ENCODE measurements at places on chromosomes 4 and X. TPM values are rescaled to one million over a fixed set of nuclear protein-coding genes. Genes with fewer than 3 reads are reported as not detected.

CMC4 gene
- total RNA-seq = 6.6 TPM

ZC4H2 gene
- 8.7 TPM for total RNA-seq

GALNTL6 gene
- 0.60 TPM for total RNA-seq

ERVMER34-1 gene
- 1.8 TPM for total RNA-seq

SLC9B1 gene
- 1.8 TPM for total RNA-seq

DMP1 gene
- total RNA-seq = not detected

VCX gene
- not detected for total RNA-seq

SGCB gene
- total RNA-seq = 43.9 TPM

H2BW2 gene
- not detected for total RNA-seq

Measured in kidney (tissue), 22 donors.